Thymus (tissue), 14 donors: ENCODE measurements at places on chromosomes 6 and 20.

- no peak for DNase-seq
Measured at GRCh38 chr6:44202972-44203750, 13.6 kb upstream of the MYMX start.

DNA sequence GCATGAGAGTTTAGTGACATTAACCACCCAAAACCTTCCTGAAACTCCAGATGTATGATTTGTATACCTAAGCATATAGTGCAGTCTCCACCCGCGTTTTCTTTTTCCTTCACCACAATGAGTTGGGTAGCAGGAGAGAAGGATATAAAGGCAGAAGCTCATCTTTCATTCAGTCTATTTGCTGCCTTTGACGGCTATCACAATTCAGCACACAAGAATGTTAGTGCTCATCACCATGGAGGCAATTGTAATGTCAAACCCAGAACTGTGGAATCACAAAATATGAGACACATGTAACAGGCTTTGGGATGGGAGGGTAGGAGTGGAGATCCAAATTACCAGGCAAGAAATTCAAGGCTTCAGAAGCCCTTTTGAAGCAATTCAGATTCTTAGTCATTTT, 17.6 kb downstream of the ZHX3 start:
- no peak for DNase-seq

- DNase-seq: no peak
Measured at GRCh38 chr6:16174416-16175078, 45.7 kb downstream of the MYLIP start.

- DNase-seq: no peak
Measured at GRCh38 chr6:46281110-46281509, 110.3 kb upstream of the ENPP5 start.

- DNase-seq: no peak
Measured at GRCh38 chr6:52976591-52977035, 18.5 kb downstream of the GSTA4 start.

DNA sequence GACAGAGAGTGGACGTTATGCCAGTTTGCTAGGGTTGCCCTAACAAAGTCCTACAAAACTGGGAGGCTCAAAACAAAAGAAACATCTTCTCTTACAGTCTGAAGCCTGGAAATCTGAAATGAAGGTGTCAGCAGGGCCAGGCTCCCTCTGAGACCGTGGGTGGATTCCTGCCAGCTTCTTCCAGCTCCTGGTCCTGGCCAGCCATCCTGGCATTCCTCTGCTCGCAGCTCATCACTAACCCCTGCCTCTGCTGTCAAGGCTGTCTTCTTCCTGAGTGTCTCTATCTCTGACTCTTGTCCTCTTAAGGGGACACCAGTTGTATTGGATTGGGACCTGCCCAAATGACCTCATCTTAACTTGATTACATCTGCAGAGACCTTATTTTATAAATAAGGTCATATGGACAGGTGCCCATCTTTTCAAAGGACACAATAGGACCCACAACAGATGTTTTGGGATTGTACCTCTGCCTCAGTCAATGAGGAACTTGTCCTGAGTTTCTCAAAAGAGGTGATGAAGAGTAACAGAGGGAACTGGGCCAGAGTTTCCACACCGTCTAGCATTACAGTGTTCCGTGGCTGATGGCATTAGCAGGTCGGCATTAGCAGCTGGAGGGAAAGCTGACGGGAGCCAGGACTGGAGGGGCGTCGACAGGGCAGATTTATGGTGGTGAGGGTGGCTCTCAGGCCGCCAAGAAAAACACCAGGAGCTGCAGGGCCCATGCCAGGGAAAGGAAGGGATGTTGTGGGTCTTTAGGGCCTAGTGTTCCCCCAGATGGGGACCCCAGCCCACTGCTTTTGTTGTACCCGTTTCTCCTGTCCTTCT, 157.3 kb downstream of the TBXT start:
- DNase-seq: no peak

- no peak for DNase-seq
Measured at GRCh38 chr6:119838043-119838442, 488.5 kb upstream of the MAN1A1 start.

- DNase-seq: no peak
Measured at GRCh38 chr20:18166950-18167349, 29.3 kb downstream of the KAT14 start.

DNA sequence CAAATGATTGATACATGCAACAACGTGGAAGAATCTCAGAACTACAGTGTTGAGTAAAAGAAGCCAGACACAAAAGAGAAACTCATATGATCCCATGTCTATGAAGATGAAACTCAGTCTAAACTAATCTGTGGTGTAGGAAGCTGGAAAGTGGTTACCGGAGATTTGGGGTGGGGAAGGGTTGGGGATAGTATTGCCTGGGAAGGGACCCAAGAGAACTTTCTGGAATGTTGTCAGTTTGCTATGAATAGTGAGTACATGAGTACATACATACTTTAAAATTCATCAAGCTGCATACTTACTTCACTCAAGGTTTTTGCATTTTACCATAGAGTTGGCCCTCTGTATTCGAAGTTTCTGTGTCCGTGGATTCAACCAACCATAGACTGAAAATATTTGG, 106.0 kb downstream of the SAMD5 start:
- DNase-seq: no peak

- no peak for DNase-seq
Measured at GRCh38 chr6:37889486-37889885, 70.0 kb downstream of the ZFAND3 start.

- no peak for DNase-seq
Measured at GRCh38 chr6:158016571-158017383, 35.1 kb downstream of the SYNJ2 start.

DNA sequence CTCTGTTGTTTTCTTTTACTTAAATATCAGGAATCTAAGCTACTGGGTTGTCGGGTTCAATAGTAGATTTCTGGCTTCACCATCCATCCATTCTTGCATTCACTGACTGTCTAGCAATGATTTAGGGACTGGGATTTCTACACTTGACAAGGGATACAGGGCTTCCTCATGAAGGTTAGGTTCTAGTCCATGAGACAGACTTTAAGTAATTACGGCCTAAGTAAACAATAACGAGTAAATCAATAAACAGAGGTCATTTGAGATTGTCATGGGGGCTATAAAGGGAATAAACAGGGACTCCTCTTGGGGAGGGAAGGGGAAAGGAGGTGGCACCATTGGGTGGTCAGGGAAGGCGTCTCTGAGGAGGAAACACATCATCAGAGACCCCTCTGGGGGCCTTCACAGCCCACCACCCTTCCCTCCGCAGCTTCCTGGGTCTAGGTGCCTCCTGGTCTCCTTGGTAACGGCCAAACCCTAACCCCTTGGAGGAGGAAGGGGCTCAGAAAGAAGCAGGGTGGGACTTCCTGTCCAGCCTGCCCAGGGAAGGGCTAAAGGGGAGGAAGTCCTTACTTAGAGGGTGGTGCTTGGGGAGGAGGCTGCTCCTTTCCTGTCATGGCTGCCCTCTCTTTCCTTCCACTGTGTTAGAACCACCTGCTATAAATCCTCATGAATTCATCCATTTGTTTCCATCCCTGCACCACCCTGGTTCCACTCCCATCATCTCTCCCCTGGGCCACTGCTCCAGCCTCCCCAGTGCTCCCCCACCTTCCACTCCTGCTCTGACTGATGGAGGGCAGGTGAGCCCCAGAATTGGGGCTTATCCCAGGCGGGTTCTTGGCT, 33.3 kb downstream of the BPIFB4 start:
- no peak for DNase-seq

DNA sequence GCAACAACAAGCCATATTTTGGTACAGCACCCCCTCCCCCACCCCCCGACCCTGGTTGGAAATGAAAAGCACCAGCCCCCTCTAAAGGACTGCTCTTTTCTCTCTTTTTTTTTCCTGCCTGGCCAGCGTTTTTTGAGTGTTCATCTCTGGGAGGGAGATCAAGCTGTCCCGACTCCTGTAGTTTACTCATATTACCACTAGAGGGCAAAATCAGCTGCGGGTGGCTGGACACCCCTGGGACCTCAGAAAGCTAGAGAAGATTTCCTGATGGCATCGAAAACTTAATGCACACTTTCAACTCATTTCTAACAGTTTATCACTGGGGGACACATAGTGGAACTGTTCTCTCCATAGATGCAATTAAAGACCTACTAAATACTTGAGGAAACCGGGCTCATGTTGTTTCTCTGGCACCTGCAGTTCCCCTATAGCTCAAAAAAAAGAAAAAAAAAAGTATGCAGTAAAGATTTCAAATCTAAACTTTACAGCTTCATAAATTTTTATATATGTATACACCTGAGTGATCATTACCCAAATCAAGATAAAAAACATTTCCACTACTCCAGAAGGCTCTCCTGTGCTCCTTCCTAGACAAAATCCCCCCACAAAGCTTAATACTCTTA, 24.4 kb downstream of the CNBD2 start:
- peak; percentile 69 for DNase-seq
